ENCODE measurements at places on chromosomes 2 and 18.

DNA sequence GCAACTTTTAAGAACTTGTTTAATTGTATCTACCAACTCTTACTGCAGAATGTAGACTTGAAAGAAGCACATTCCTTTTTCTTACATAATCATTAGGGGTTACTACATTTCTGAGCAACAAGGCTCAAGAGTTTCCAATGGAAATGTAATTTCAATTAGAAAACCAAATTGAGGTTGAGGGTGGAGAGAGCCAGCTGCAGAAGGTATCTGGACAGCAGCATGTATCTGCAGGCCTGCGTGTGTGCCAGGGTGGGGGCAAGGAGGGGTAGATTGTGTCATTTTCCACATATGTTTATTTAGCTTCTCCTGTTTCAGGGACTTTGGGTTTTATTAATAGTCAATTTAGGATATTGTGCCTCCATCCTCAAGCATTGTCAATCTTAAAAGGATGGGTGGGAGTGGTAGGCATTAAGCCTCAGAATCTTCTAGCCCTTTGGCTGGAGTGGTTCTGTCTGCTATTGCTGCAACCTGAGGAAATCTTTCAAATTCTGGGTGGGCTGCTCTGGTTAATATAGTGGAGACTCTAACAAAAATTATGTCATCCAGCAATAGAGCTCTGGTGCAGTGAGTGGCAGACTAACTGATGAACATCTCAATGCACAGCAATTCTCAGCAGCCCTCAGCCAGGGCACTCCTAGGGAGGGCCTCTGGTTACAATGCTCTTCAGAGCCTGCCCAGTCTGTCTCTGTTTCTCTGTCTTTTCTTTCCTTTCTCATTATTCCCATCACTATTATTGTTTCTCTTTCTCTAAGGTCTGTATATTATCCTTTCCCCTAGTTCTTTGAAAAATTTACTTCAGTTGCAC, 151.4 kb downstream of the RPIA start:
- no peak for DNase-seq

- peak; percentile 18 for DNase-seq
Measured at GRCh38 chr18:22282311-22283115, 113.1 kb downstream of the GATA6 start.

- DNase-seq, result no peak
Measured at GRCh38 chr2:26438926-26439325, 37.2 kb downstream of the DRC1 start.

DNA sequence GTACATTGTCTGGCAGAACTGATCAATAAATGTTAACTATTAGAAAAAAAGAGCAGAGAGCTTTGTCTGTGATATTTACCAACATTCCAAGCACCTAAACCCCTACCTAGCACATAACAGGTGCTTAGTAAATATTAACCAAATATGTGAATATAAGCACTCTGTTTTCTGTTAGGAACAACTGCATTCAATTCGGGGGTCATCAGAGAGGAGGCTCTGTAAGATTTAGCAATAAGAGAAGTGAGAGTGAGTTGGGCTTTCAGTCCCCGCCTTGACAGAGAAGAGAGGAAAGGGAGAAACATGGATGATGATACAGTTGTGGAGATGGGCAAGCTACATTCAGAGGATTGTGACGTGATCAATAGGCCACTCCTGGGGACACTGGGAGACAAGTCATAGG, 47.7 kb downstream of the MYOM1 start:
- no peak for DNase-seq

- DNase-seq, result no peak
Measured at GRCh38 chr2:64797881-64798575, 144.3 kb upstream of the SERTAD2 start.

DNA sequence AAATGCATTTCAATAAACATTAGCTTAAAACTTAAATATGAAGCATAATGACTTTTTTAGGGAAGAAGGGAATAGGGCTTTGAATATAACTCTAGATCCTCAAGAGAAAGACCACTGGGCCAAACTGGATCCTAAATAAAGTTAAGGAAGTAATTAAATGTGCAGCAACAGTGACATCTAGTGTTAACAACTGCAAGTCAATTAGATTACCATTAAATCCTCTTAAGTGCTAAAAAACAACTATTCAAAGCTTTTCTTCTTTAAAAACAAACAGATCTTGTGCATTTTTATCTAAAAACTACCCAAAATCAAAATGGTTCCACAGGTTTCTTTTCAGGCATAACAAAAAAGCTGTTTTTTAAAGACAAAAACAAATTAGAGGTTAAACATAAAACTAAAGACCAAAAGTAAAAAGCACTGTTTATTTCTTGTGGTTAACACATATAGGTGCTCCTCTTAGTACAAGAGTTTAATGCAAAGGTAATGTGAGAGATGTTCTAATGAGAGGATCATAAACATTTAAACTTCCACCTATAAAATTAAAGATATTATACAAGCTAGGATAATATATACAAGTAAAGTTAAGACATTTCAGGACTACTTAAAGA, 111.4 kb downstream of the THADA start:
- peak; percentile 90 for DNase-seq

GRCh38 chr2:65638443-65638842, 206.0 kb upstream of the SPRED2 start:
- DNase-seq, result peak; percentile 28

GRCh38 chr18:25923193-25923592, 167.2 kb downstream of the SS18 start:
- DNase-seq, result no peak

- no peak for DNase-seq
Measured at GRCh38 chr2:133247631-133248030, 320.6 kb downstream of the NCKAP5 start.

- DNase-seq, result peak; percentile 19
Measured at GRCh38 chr18:33585431-33585775, 7.4 kb downstream of the ASXL3 start.

DNA sequence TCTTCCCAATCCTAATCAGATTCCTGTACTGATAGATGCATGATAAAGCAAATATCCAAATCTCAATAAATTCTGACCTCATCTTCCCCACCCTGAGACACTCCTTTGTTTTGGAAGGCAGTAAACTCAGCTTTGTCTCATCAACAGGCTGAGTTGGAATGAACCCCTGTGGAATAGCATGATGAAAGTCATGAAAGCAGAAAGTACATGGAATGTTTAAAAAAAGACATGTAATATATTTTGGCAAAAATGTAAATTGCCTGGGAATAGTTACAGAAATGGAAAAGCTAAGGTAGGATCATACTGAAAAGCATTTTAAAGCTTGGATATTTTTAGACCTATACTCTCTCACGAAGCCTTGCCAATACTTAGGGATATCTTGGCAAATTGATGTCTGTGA, 468.7 kb upstream of the CDH7 start:
- no peak for DNase-seq

DNA sequence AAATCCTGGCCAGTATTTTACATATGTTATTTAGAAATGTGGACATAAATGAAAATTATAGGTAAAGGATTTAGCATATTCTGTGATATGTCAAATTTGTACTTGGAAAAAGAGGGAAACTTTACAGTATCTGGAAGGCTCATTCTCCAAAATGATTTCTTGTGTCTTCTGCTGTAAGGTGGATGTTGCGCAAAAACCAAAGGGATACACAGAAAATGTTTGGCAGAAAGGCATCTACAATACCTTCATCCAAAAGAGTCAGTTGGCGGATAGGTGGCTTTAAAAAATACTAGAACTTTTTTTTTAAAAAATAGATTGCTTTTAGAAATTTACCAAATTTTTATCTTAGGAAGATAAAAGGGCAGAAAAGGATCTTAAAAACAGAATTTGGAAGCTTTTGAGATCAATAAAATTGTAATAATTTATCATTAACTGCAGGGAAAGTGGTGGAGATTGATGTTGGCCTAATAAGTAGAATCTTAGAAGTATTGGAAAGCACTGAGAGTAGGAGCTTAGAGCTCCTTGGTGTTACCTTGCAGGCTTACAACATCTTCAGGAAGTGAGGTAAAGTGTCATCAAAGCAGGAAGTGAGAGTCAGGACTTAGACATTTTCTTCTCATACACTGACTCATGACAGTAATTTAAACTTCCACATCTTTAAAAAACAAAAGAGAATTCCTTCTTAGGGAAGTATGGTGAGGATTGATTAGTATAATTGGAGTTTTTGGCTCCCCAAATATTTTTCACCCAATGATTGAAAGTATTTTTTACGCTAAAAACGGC, 2.1 kb downstream of the NABP1 start:
- DNase-seq, result no peak

DNA sequence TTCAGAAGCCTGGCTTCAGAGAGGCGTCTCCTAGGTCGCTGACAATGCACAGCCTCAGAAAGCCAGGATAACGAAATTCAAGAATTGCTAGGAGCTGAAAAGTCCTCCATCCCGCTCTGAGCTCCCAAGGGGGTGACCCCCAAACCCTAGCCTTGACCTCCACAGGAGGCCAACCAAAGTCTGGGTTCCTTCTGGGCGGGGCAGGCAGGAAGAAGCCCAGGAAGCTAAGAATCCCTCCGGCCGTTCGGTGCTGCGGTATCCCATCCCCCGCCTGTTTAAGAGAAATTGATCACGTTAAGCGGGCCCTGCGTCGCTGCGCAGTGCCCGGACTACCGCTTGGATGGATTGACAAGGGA, 2.5 kb upstream of the OSR1 start:
- DNase-seq, result peak; percentile 44

GRCh38 chr2:240626531-240627300, 1.4 kb downstream of the GPR35 start:
- no peak for DNase-seq

GRCh38 chr2:20141056-20141762, 83.7 kb downstream of the SDC1 start:
- DNase-seq, result no peak

DNA sequence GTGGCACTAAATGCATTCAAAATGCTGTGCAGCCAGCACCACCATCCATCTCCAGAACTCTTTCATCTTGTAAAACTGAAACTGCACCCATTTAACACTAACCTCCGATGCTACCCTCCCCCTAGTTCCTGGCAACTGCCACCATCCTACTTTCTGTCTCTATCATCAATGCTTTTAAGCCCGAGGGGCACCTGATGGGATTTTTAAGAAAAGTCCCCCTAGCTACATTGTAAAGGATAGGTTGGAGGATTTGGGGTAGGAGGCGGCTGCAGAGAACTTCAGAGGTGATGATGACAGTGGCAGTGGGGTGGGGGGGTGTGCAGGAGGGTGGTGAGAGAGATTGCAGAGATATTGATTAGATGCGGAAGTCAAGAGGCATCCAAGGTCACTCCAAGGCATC, 10.8 kb upstream of the YWHAQ start:
- no peak for DNase-seq

DNA sequence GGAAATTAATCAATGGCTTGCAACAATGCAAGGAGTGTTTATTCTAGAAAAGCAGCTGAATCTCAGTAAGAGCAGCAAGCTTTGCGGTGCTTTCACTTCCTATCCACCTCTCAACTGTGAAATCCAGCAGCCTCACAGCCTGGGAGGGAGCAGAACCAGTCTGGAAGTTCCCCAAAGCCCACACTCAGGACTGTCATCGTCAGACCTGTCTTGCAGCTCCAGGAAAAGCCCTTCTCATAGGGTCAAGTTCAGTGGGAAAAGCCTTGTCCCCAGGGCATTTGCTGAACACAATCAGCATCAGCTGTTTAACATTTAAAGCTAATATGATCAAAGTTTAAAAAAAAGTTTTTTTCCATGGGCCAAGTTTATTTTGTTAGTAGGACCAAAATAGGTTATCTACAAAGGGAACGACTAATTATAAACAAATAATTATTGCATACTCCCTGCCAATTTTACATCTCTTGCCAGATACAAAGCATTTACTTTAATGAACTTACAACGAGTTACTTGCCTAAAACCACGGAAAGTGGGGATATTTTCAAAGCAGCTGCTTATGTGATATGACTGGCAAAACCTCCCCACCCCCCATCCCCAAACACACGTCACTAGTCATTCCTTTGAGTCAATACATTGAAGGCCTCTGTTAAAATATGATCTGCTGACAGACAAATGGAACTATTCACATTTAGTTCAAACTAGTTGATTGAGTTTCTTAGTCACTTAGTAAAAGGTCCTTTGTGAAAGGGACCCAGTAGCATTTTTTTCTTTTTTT, 36.8 kb downstream of the PARD6G start:
- DNase-seq, result no peak

DNA sequence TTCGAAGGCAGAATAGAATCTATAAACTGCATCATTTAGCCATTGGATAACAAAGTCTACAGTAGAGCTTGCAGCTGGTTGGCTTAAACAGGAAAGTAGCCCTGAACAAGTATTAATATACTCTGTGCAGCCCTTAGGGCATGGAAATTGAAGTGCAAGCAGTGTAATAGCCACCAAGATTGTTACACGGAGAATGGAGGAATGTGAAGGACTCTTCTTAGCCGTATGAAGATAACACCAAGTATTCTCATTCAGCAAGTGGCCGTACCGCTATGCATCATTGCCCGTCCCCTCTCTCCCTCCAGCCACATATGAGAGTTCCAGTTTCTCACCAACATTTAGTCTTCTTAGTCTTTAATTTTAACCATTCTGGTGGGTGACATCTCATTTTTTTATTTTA, 40.5 kb downstream of the ANKRD12 start:
- no peak for DNase-seq

- no peak for DNase-seq
Measured at GRCh38 chr2:113861740-113862139, 28.1 kb upstream of the ACTR3 start.

- no peak for DNase-seq
Measured at GRCh38 chr18:69786427-69786826, 161.2 kb downstream of the CD226 start.

DNA sequence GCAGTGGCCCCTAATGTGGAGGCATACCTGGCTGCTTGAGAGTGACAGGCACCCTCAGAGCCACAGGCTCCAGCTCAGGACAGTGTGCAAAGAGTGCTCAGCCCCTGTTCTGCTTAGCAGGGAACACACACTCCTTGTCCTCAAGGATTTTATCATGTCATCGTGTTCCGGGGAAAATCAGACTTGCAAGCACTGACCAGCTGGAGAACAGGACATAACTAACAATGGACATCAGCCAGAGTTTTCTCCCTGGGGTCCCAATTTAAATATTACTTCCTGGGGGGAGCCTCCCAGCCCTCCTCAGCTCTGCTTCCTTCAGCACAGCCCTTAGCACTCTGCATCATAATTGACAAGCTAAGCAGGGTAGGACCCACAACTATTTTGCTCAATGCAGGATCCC, 175.4 kb upstream of the ACAA2 start:
- peak; percentile 14 for DNase-seq
